Activated naive CD8-positive, alpha-beta T cell treated with anti-CD3 and anti-CD28 coated beads for 36 hours (primary cell): ENCODE measurements at places on chromosomes 3 and 15.
A peak's percentile ranks its signal among the peaks of the same experiment; 100 is the strongest.

- no peak for DNase-seq
These were observed 354.9 kb upstream of the ADAMTS9 start for GRCh38 chr3:65042675-65043074.

DNA sequence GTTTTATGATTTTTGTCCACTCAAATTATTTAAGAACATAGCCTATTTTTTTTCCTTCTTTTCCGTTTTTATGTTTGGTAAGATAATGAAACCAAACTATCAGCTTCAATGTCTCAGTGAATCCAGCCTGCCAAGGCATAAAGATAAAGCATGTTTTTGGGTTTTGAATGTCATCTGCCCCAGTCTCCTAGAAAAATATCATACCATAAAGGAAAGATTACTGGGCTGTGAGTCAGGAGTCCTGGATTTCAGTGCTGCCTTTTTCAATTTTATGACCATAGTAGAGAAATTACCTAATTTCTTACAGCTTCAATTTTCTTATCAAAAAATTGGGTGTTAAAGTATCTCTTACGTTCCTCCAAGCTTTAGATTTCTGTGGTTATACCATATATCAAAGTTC, 87.5 kb downstream of the GAP43 start:
- DNase-seq = no peak

DNA sequence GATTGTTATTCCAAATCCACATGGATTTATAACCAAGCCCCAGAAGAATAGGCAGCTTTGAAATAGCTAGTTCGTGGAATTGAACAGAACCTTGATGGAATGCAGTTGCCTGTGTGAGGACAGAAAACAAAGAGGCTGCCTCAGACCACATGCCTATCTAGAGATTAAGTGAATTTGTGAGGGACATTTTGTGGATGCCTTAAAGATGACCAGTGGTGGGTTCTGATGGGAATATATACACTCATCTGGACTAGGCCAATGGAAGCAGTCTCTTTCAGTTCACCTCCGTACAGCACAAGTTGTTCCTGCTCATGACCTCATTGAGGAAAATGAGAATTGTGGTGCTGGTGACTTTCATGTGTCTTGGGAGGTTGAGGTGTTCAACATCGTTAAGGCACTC, 63.2 kb upstream of the PYDC2 start:
- DNase-seq = no peak

- DNase-seq = no peak
These were observed 64.8 kb upstream of the LMCD1 start for GRCh38 chr3:8436661-8437287.

DNA sequence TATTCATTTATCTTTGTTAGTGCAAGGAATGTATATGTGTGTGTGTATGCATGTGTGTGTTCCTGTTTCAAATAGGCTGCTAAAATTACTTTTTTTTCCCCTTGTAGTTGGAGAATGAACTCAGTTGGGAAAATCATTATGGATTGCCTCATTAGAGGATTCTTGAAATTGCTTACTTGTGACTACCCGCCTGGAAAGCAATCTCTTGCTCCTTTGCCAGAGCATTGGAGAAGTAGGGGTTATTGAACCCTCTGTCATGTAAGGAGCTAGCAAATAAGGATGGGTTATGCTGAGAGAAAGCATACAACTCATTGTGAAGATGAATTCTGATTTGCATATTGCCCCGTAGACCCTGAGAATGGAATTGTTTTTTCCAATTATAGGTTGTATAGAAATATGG, 474.5 kb downstream of the CADM2 start:
- DNase-seq = no peak

DNA sequence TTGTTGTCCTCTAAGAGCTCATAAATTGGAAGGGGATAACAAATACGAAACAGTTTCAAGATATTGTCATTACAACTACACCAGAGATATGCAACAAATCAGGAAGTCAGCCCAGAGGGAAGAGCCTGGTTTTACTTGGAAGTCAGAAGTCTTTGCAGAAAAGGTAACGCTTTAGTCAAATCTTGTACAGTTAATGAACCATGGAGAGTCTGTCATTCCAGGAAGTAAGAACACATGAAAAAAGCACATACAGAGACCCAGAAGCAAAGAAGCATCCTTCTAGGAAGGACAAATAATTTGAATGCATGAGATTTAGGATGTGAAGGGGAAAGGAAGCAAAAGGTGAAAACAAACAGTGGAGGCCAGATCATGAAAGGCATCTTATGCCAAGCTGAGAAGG, 19.6 kb downstream of the DYNC1LI1 start:
- no peak for DNase-seq

DNA sequence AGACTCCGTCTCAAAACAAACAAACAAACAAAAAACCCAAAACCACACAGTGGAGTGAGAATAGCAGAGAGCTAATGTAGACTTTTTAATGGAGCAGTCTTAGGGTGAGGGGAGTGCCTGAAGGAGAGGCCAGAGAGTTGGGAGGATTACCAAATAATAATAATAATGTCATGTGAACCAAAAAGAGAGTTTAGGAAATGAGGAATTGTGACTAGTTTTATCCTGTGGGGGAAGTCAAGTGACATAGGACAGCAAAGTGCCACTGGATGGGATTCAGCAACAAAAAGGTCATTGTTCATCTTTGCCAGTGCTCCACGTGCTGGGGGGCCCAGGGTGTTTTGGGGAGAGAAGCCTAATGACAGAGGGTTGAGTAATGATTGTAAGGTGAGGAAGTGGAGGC, 12.9 kb downstream of the GPR87 start:
- no peak for DNase-seq

DNA sequence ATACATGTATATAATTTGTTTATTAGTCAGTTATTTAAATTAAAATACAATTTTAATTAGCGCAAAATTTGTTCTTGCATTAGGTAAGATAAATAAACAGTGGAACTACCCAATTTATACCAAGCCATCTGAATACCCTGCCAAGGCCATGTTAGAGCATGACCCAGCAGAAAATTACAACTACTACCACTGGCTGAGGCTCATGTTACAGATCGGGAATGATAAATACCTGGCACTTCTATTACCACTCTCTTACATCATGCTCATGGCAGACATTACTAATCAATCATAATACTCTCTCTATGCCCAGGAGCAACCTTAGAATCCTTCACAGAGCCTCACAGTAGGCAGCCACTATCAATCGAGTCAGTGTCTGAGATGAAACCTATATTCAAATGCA, 21.2 kb upstream of the LMOD3 start:
- DNase-seq = no peak

- DNase-seq = no peak
These were observed 258.8 kb upstream of the SATB1 start for GRCh38 chr3:18683900-18684299.

GRCh38 chr3:141525814-141526213, 39.0 kb downstream of the RASA2 start:
- DNase-seq = no peak

GRCh38 chr3:126537730-126538281, 13.9 kb downstream of the CHST13 start:
- no peak for DNase-seq

DNA sequence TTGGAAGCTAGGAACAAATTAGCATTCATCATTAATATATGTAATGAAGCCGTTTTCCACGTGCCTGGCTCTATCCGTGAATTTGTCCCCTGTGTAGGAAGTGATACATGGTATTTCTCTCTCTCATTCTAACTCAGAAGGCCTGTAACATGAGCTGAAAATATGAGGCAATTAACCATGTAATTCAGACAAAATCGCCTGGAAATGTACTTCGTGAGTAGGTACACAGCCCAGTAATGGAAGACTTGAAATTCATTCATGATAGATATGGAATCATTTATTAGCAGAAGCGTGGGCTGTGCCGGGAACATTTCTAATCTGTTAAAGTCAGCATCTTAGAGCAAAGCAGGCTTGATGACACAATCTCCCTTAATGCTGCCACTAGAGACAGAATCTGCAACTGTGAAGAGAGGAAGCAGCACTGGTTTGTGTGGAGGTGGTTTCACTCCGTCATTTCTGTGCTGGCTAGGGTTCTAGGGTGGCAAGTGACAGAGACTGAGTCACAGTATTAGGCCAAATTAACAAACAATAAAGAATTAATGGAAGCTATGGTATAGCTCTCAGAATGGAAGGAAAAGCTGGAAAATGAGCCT, 225.0 kb upstream of the PROK2 start:
- DNase-seq = no peak

DNA sequence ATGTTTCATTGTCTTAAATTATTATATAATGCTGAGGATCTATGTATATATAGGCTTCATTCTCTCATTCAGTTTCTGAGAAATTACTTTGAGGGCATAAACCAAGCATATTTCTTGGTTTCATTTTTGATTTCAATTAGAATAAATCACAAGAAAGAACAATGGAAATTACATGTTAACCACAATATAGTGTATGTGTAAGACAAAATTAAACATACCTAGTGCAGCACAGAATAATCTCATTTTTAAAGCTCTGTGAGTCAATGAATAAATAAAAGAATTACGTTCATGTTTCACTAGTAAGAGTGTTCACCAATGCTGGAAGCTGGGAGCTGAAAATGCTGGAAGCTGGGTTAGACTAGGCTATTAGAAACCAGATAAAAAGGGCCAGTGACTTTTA, 72.8 kb downstream of the UBE3A start:
- no peak for DNase-seq

GRCh38 chr15:91885714-91886270, 32.3 kb downstream of the SLCO3A1 start:
- peak; percentile 33 for DNase-seq

- no peak for DNase-seq
These were observed 18.3 kb downstream of the THBS1 start for GRCh38 chr15:39598958-39599845.

DNA sequence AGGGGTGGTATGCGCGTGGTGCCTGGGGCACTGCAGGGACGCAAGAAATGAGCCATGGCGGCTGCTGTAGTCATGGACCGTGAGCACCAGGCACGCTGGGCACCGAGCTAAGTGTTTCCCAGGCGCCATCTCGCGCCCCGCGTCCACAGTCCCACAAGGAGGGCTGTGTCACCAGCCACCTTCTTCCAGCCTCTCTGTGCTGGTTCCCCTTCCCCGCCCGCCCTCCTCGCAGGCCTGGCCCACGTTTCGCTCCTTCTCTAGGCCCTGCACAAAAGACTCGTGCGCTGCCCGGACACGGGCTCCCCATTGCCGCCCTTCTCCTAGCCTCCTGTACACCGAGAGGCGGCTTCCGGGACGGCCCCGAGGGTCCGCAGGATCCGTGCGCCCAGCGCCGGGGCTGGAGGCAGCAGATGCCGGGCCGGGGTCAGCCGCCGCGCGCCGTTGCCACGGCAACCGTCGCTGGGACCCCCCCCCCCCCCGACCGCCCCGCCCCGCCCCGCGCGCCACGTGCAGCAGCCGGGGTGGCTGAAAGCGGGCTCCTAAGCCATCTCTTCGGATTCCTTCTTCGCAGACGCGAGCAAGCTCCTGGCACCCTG, 113.4 kb downstream of the SRGAP3 start:
- peak; percentile 6 for DNase-seq

DNA sequence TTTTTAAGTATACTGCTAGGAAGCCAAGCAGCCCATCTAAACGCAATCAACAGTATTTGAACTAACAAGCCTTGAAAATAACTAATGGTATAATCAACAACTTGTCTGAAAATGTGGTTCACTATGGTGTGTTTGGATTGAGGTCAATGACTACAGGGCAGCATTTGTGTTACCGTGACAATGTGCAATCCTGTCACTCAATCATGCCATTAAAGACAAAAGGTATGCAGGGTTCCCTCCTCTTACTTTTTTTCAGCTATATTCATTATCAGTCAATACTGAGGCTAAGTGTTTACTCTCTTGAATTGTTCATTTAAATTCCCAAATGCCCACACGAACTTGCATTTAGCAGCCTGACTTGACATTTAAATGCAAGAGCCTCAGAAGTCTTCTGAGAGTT, 1099.3 kb upstream of the EPHA6 start:
- no peak for DNase-seq

GRCh38 chr15:80850941-80851451, 71.8 kb downstream of the CEMIP start:
- no peak for DNase-seq

DNA sequence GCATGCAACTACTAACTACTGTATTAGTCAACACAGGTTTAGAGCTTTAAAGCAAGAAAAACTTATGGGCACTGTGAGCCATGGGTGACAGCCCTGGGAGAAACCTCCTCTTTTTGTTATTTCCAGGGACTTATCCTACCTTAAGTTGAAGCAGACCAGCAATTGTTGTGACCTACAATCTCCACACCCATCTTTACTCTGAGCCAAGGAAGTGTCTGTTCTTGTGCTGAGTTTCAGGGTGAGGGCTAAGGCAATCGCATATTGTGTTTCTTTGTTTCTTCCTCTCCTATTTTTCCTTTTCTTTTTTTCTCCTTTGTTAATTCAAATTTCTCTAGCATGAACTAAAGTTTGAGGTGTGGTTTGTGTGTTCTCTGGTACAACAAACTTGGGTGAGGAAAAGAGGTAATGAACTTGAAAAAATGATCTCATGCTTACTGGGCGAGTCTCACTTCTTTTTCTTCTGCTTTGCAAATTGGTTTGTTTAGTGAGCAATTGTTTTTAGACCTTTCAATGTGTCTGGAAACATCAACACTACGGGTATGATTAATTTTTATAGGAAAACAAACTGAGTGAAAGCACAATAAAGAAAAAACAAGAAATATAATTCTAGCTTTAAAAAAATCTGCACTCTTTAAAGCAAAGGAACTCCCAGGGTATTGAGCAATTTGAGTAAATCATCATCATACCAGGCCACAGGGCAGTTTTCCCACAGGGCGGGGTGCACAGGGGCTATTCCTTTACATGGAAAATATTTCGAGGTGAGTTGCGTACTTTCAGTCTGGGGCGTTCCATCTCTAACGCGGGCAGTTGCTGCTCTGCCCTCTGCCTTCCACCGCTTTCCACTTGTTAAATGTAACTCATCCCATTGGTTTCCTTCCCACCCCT, 2.7 kb downstream of the UPK1B start:
- DNase-seq = no peak

DNA sequence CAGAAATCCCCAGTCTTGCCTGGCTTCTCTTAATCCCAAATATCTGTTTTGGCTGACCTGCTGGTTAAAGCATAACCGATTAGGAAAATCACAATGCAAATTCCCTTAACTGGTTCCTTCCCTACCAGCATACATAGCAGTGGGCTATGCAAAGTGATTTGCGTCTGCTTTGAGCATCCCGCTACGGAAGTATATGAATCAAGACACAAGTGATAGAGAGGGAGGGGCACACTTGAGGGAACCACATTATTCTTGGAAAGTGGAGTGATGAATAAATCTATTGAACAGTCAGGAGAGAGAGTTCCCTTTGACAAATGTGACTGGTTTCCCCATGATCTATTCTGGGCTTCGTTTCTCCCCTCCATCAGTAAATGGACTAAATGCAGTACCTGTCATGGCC, 119.6 kb upstream of the C15orf61 start:
- DNase-seq = no peak

DNA sequence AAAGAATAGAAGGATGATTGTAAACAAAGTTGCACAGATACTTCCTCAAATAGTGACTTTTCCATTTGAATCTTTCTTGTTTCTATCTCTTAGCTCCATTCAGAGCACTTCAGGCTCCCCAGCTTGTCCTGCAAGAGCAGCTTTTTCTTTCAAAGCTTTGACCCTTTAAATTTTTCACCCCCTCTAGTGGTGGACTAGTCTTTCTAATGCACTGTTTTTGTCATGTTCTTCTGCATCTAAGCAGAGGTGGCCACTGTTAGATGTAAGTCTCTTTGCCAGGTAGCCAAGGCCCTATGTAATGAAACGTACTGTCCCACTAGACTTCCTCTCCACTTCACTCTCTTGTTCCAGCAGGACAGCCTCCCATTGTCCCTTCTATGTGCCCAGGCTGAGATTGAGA, 74.0 kb upstream of the MANF start:
- no peak for DNase-seq
